Astrocyte (in vitro differentiated cells and primary cell): ENCODE measurements at places on chromosomes 12 and 14. TPM values are rescaled to one million over a fixed set of nuclear protein-coding genes. Genes with fewer than 3 reads are reported as not detected.
A peak's percentile ranks its signal among the peaks of the same experiment; 100 is the strongest.

DNA sequence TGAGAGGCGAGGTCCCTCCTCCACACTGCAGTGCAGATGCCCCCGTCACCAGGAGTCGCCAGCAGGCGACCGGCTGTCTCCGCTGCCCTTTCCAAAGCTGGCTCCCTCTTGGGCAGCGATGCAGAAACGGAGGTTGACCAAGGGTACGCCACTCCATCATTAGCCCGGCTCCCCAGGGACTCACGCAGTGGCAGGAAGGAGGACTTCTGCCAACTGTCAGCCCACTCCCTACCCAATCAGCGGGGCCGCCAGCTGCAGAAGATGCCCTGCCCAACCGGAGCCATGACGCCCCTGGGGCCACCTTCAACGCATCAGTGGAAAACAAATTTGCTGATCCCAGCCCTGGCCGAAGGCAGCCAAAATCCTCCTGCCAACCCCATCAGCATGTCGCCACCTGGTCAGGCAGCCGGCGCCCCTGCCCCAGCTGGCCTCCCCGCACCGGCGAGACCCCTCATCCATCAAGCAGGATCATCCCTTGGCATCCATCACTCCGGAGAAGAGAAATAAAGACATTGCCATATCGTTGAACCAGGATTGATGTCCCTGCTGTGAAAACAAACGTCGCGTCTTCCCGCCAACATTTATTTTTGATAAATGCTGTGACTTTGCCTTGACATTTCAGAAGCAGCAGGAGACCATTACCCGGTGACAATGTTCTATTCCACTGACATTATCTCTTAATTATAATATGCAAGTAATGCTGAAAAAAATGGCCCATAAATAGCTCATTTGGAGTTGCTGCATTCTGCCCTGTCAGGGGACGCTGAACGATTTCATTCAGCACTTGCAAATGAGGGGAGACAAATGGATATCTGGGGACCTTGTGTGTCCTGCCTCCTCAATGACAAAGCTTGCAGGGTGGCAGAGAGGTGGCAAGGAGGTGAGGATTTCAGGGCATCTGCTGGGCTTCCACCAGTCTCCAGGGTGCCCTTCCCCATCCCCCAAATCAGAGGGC lies 105.1 kb downstream of the SCARB1 start:
- DNase-seq = no peak

- peak; percentile 9 for DNase-seq
Measured at GRCh38 chr12:77442633-77443032, 377.3 kb upstream of the E2F7 start.

GRCh38 chr14:72480464-72481243 lies 413.2 kb downstream of the DPF3 start:
- no peak for DNase-seq

- DNase-seq = no peak
Measured at GRCh38 chr14:89504091-89504490, 87.1 kb upstream of the FOXN3 start.

DNA sequence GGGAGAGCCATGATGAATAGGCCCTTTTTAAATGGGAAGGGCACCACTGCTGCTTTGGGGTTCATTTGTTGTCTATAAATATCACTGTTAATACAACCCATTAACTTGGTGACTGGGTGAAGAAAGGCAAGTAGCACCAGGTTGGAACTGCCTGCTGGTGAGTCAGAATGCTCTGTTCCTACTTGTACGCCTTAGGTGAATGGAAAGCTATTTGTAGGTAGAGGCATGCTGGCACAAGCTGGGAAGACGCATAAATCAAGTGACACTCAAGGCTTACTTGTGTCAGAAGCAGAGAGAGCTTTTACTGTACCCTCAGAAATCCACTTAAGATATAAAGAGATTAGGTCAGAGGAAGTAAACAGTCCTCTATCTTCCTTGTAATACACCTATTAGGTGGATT lies 142.5 kb downstream of the TMX1 start:
- DNase-seq = no peak

DNA sequence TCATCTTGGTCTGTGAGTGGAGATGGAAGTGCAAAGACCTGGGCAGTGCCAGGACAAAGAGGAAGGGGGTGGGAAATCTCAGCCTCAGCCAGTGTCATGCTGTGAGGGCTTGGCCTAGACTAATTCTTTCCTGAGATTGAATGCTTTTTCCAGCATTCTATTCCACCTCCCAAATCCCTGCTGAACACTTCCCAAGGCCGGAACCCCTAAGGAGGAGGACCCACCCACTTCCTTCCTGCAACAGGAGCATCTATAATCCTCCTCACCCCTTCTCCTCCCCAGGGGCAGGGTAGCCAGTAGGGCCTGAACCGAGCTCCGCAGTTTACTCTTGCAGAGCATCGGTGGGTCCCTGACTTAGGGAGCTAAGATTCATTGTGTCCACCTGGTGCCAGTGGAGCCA lies 3.2 kb downstream of the PLEKHD1 start:
- DNase-seq = no peak

- DNase-seq = peak; percentile 39
Measured at GRCh38 chr14:88856786-88857366, 32.4 kb downstream of the TTC8 start.

GRCh38 chr12:117079487-117079886 lies 19.7 kb downstream of the TESC start:
- DNase-seq = no peak

DNA sequence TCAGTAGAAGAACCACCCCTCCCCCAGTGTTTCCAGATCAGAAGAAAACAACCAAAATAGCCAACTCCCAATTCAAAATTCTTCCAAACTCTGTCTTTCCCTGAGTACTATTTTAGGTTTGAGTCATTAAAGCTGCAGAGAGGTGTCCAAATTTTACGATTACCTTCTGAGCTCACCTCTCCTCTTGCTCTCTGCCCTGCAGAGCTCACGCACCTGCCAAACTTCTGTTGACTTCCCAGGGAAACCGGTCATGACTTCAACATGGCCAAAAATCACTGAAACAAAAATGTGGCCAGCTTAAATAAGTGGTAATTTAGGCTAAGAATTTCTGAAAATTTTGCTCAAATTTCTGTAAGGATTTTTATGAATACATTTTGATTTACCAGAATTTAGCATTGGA lies 70.9 kb upstream of the OTX2 start:
- DNase-seq = no peak

GRCh38 chr12:14995583-14996425 lies 23.0 kb downstream of the PDE6H start:
- DNase-seq = peak; percentile 58

DNA sequence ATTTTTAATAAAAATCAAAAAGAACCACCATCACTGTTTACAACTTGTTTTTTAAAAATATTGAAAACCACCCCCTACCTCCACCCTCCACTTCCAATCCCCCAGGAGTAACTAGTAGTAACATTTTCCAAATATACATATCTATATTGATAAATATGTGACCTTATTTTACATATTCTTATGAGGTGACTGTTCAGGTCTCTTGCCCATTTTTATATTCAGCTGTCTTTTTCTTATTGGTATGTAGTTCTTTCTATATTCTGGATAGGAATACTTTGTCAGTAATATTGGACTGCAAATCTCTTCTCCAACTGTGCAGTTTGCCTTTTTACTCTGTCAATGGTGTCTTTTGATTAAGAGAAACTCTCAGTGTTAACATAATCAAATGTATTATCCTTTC lies 59.0 kb upstream of the EIF5 start:
- DNase-seq = no peak

DNA sequence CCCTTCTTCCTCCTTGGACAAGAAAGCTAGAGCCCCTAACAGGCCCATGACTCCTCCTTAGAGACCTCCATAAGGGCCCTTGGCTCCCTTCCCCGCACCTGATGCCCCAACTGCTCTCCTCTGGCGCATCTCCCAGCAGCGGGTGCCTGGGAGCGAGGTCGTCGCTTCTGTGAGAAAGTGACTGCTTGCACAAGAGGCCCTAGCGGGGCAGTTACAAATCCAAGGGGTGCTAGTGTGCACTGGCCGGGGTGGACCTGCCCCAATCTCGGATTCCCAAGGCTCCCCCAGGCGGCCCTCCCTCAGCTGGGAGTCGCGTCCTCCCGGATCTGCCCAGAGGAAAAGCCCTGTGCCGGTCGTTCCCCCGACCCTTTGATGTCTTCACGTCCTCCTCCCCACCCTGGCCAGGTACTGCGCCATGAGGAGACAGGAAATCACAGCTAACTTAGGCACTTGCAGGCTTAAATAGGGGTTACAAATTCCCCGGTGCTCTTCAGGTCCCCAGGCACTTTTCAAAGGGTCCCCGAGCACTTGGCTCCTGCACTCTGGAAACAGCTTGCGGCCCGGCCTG lies 2.8 kb downstream of the NKX2-8 start:
- DNase-seq = no peak

DNA sequence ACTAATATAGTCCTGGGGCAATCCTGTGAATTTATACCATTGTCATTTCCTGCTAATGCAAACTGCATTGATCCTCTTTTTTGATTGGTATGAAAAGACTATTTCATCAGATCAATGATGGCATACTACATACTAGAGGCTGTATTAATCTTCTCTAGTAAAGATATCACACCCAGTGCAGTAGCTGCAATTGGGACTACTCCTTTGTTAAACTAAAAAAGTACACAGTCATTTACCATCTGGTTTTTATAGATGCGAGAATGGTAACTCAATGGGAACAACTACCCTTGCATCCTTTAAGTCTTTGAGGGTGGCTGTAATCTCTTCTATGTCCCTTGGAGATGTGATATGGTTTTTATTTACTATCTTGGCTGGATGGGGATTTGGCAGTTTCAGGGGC lies 80.2 kb upstream of the STK38L start:
- no peak for DNase-seq

DNA sequence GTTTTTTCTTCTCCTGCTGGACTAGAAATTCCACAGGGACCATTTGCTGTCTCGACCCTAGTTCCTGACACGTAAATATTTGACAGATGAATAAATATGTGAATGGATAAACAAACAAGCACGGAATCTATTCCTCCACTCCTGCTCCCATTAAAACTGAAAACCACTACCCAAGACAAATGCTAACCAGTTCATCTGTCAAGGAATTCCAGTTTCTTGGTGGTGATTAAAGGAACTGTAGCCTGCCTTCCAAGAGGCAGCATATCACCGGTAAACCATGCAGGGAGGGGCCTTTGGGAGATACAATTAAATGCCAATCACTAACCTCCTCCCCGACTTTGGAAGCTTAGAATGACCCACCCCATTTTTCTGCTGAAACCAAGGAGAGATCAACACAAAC lies 95.4 kb downstream of the TTC7B start:
- no peak for DNase-seq

DNA sequence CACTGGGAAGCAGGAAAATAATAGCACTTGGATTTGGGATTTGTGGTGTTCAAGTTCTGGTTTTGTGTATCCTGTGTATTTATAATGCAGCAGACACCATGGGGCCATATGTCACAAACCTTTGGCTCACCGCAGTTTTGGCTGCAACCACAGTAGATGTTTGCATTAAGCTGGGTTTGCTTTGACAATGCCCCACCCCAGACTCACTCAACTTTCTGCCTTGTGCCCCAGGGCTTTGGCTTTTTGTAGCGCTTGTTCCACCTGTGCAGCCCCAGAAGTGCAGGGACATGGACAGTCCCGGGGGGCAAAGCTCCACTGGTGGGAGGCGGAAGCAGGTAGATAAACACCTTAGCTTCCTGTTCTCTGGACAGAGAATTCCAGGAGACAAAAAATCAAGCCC lies 446.9 kb downstream of the MED13L start:
- DNase-seq = no peak

- no peak for DNase-seq
Measured at GRCh38 chr12:130615861-130616345, 100.2 kb downstream of the RIMBP2 start.

- no peak for DNase-seq
Measured at GRCh38 chr12:79673354-79673753, 17.4 kb downstream of the PAWR start.

GRCh38 chr12:108977360-108977759 lies 43.5 kb downstream of the SVOP start:
- DNase-seq = no peak

DNA sequence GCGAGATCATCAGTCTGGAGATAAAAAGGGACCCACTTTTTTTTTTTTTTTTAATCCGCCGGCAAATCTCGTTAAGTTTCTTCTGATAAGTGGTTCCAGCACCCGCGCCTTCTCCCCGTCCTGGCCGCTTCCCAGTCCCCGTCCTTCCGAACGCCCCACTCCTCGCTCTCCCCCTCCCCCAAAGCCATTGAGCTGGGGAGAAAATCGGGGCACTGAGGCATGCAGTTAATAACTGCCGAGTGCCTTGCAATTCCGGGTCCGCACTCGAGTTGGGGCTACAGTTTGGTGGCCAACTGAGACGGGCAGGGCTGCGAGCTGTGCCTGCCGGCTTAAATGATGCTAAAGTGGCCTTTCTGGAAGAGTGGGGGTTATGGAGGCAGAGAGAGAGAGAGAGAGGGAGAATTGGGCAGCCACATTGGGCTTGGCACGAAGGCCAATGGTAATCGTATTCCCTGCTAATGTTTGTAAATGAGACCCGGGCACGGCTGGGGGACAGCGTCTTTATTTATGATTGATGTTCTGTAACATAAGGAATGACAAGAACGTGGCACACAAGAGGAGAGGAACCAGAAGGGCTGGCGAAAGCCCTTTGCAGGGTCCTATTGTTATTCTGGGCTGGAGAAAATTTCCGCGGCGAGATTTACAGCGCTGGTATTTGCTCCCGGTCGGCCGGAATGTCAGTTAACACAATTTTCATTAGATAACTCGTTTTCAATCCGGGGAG lies 115.4 kb upstream of the MYL2 start:
- no peak for DNase-seq

- no peak for DNase-seq
Measured at GRCh38 chr14:100703386-100704220, 23.1 kb upstream of the DLK1 start.

DNA sequence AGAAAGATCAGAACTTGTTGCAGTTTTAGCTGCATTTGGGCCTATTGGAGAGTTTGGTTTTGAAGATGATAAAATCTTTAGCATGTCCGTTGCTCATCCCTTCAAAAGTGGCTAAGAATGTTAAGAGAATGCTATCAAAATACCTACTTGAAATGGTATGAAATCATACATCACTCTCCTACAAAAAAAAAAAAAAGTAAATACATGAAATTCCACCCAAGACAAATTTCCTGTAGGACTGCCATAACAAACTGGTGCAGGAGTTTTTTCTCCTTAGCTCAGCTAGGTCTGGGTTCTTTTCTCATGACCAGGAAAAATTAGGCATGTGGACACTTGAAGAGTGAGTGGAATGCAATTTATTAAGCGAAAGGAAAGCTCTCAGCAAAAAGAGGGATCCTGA lies 15.9 kb upstream of the FAR2 start:
- DNase-seq = peak; percentile 50

- peak; percentile 9 for DNase-seq
Measured at GRCh38 chr12:15435597-15435996, 113.3 kb downstream of the PTPRO start.

SLCO1C1 gene
- total RNA-seq = not detected in 2 replicates

POLR3B gene
- 10.9 and 11.7 TPM in 2 replicates for total RNA-seq

PTGER2 gene
- 0.26 TPM in 1 of 2 replicates, not detected in the other for total RNA-seq

CCDC197 gene
- total RNA-seq = not detected in 2 replicates

FBLN5 gene
- 12.5 and 14.9 TPM in 2 replicates for total RNA-seq

SVOP gene
- not detected in 2 replicates for total RNA-seq

TMEM260 gene
- total RNA-seq = 18.1 and 20.6 TPM in 2 replicates

ITGA7 gene
- 20.4 and 26.5 TPM in 2 replicates for total RNA-seq

PCED1B gene
- total RNA-seq = 1.8 and 2.4 TPM in 2 replicates

SLC4A8 gene
- total RNA-seq = 5.1 and 5.5 TPM in 2 replicates

KRT2 gene
- not detected in 2 replicates for total RNA-seq

OR4E2 gene
- not detected in 2 replicates for total RNA-seq

LTBP2 gene
- total RNA-seq = 162 and 196 TPM in 2 replicates

KLHDC1 gene
- 0.94 and 1.2 TPM in 2 replicates for total RNA-seq

ZCCHC8 gene
- total RNA-seq = 23.8 and 25.3 TPM in 2 replicates

SRRM4 gene
- total RNA-seq = 0.30 and 0.46 TPM in 2 replicates

TMEM119 gene
- 0.91 and 1.8 TPM in 2 replicates for total RNA-seq
